ENCODE measurements at places on chromosomes 6 and 20. TPM values are rescaled to one million over a fixed set of nuclear protein-coding genes. Genes with fewer than 3 reads are reported as not detected.

DNA sequence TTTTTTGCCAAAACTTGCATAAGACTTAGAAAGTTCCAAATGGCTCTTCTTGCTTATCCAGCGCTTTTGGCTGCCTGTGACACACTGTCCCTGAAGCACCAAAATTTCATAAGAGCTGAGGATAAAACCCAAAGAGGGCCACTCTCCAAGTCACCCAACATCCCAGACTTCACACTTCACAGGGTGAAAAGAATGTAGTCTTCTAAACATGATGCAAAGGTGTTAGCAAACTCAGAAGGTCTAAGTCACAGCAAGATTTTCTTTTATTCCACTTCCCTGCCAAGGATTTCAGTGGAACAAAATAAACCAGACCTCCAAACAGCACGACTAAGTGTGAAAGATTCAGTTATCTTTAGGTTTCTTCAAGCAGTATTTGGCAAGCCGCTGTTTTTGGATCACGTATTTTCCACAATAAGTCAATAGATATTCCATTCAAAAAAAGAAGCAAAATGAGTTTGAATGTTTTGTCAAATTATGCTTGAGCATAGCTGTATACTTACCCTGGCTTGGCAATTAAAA lies 44.6 kb upstream of the CD93 start:
- H3K27ac ChIP-seq: no peak overlapping the region
- H3K4me1 ChIP-seq: peaks cover 4% of the 10 kb centered on the region
- no peak for DNase-seq
- no peaks in the 10 kb centered on the region for H3K36me3 ChIP-seq
- H3K27me3 ChIP-seq: peaks cover 4% of the 10 kb centered on the region

GRCh38 chr6:160430203-160430602 lies 82.0 kb downstream of the SLC22A3 start:
- no peak overlapping the region for H3K27ac ChIP-seq
- no peaks in the 10 kb centered on the region for H3K36me3 ChIP-seq
- peaks cover 58% of the 10 kb centered on the region for H3K27me3 ChIP-seq
- H3K4me3 ChIP-seq: no peak overlapping the region

The APCDD1L gene
- not detected for total RNA-seq

GRCh38 chr6:53408826-53409225 lies 60.1 kb upstream of the ELOVL5 start:
- no peak overlapping the region for H3K27ac ChIP-seq
- DNase-seq: no peak
- peaks cover 4% of the 10 kb centered on the region for H3K27me3 ChIP-seq
- H3K36me3 ChIP-seq: no peaks in the 10 kb centered on the region
- no peaks in the 10 kb centered on the region for H3K4me1 ChIP-seq

DNA sequence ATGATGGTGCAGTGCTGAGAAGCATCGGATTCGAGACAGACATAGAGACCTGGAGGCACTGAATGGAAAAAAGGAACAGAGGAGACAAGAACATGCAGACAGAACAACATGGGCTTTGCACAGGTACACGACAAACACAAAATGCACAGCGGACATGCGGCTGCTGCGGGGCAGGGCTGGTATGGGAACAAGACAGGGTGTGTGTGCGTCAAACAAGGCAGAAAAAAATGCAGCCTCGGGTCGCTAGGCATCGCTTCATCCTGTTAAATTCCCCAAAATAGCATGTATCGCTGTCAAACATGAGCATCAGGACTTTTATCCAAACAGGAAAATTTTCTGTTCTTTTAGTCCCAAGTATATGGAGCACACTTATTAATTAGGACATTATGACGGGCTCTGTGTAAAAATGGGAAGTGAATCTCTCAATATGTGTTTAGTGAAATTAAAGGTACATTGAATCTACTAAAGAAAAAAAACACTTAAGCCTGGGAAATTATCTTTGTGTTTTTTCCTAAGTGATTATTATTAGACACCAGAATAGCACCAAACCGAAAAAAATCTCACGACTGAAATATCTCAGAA lies 36.1 kb upstream of the TBXT start:
- DNase-seq: no peak
- H3K27ac ChIP-seq: no peak overlapping the region
- peaks cover 10% of the 10 kb centered on the region for H3K27me3 ChIP-seq
- H3K4me3 ChIP-seq: no peak overlapping the region

DNA sequence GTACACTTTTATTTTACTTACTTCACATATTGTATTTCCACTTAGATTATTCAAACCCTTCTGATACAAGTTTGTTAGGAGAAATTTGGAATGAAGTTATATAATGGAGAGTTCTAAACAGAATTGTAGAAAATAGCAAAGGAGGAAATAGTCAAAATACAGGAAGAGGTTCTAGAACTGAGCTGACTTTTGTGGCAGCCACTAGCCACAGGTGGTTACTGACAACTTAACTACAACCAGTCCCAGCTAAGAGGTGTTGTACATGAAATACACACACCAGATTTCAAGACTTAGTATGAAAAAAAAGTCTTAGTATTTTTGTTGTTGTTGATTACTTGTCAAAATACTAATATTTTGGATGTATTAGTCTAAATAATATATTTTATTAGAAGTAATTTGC lies 727.4 kb upstream of the CITED2 start:
- no peak overlapping the region for H3K27ac ChIP-seq
- H3K27me3 ChIP-seq: no peaks in the 10 kb centered on the region
- no peak overlapping the region for H3K4me3 ChIP-seq
- DNase-seq: no peak
- peaks cover 4% of the 10 kb centered on the region for H3K4me1 ChIP-seq

GRCh38 chr6:159097256-159097655 lies 52.5 kb upstream of the TAGAP start:
- H3K36me3 ChIP-seq: no peaks in the 10 kb centered on the region
- peak; percentile 20 for DNase-seq
- peaks cover 72% of the 10 kb centered on the region for H3K4me1 ChIP-seq

DNA sequence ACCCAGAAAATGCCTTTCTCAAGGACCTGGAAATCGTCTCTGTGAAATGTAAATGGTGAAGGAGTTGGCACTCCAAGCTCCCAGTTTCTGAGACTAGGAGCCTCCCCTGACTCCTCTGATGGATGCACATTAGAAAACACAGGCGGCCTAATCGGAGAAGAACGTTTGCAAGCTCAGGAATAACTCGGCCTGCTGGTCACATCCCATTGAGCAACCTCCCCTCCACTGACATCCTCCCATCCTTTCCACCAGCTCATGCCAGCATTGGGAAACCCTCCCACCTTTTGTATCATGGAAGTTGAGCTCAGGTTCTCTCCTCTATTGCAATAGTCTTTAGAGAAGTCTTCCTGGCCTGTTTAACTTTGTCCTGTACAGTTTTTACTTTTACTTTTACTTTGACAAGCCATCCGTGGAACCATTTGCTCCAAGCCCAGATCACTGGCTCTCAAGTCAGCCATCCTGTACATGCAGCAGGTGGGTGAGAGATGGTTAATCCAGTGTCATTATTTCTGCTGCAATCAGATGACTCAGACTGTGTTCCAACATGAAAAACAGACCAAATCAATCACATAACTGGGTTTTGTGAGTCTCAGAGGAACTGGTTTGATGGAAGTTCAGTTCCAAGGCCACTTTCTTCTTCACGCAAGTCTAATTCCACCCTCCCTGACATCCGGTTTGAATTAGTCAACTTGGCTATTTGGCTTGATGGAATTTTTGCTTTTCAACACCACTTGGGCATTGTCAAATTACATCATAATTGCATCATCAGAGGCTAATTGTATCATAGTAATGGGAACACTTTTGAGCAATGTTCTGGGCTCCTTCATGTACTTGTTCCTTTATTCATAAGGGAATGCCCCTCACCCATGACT lies 619.4 kb upstream of the CDH4 start:
- no peaks in the 10 kb centered on the region for H3K36me3 ChIP-seq
- H3K27ac ChIP-seq: no peak overlapping the region
- H3K27me3 ChIP-seq: no peaks in the 10 kb centered on the region
- DNase-seq: no peak

DNA sequence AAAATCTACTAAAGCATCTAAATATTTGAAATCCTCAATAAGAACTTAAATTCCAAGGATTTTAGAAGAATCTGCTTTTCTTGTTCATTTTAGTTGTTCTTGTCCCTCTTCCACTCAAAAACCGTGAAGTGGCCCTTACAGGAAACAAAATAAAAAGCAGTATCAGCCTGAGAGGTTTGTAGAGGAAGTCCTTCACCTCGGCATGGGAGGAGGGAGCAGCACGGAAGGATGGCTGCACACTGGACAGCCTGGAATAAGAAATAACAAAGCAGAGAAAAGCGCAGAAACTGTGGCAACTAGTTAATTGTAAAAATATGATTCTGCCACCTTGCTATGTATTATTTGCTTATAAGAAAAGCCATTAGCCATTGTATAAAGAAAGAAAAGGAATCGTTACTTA lies 46.1 kb downstream of the RALGAPA2 start:
- H3K4me3 ChIP-seq: no peak overlapping the region
- no peak for DNase-seq
- peaks cover 29% of the 10 kb centered on the region for H3K4me1 ChIP-seq

DNA sequence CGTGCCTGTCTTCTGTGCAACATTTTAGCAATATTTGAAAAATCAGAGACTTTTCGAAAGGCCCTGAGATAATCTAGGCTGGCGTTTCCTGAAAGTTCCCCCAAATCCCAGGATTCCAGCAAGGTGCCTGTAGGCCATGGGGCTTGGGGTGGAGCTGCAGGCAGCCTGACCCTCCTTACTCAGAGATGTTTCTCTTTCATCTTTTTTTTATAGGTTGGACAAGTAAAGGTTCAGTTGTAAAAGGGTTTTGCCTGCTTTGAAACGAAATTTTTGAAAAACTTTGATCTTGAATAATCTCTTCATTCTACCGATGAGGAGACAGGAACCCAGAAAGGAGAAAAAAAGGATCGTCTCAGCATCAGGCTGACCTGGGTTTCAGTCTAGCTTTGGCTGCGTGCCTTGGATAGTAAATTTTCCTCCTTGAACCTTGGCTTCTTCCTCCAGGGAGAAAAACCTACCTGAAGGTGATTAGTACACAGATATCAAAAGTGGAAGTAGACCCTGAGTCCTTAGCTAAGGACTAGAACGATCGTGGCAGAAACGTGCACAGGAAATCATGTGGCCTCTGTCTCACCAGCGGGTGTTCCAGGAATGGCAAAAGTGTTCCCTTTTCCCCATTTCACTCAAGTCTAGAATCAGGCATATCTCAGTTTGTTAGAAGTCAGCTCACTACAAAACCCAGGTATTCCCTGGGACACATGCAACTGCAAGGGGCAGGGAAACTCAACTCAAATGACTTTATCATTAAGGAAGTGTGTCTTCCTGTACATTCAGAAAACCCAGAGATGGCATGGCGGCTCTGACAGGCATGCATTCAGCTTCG lies 128.2 kb upstream of the PTPN1 start:
- no peaks in the 10 kb centered on the region for H3K27me3 ChIP-seq
- peak; percentile 57 for DNase-seq
- peak overlapping the region; percentile 79 for H3K27ac ChIP-seq
- no peaks in the 10 kb centered on the region for H3K36me3 ChIP-seq
- H3K4me1 ChIP-seq: peaks cover 72% of the 10 kb centered on the region

The FOXQ1 gene
- not detected for total RNA-seq

The SLC17A3 gene
- 0.55 TPM for total RNA-seq

DNA sequence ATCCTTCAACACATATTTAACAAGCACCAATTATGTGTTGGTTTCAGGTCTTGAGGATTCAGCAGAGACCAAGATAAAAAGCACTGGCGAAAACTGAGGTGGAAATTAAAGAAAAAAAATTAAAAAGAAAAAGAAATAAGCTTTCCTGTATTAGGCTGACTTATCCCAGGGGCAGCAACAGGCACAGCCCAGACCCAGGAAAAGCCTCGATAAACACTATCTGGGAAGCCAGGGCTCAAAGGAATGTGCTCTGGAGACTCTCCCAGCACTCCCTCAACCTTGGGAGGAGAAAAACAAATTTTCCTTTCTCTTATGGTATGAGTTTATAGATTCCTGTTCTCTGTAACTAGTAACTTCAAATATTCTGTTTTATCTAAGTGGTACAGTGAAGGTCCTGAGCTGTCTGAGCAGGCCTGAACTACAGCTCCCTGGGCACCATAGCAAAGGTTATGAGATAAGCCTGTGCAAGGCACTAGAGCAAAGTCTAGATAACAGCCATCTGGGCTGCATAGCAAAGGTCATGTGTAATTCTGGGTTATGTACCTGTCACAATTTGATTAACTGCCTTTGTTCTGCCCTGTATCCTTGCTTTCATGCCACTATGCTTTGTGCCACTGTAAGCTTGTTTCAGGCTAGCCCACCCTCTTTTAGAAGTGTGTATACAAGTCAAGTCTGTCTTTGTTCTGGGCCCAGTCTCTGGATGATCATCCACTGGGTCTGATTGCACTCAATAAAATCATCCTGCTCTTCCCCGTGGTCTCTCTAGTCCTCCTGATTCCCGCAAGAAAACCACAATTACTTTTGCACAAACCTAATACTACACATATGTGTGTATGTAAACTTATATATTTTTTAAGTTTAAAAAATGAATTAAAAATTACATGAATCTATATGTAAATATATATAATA lies 54.0 kb downstream of the IL22RA2 start:
- peaks cover 2% of the 10 kb centered on the region for H3K36me3 ChIP-seq
- H3K27me3 ChIP-seq: no peaks in the 10 kb centered on the region
- peaks cover 11% of the 10 kb centered on the region for H3K4me1 ChIP-seq
- H3K4me3 ChIP-seq: no peak overlapping the region
- DNase-seq: no peak

DNA sequence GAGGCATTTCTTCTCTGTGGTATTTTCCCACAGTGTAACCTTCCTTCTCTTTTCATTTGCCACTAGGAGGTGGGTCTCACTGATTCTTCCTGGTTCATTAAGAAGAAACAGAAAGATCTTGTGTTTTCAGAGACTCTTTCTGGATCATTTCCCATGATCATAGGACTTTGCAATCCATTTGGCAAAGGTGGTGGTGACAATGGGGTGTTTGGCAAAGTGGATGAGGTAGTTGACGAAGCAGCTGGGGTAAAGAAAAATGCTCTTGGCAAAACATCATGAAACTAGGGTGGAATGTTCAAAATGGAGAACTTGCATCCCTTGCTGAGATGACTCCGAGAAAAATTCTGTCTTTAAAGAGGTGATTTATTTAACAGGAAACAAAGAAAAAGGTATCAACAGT lies 50.6 kb downstream of the TRAF3IP2 start:
- H3K36me3 ChIP-seq: peaks cover 22% of the 10 kb centered on the region
- H3K4me3 ChIP-seq: no peak overlapping the region
- DNase-seq: no peak
- no peak overlapping the region for H3K27ac ChIP-seq
- H3K4me1 ChIP-seq: peaks cover 16% of the 10 kb centered on the region
- no peaks in the 10 kb centered on the region for H3K27me3 ChIP-seq

All from activated CD8-positive, alpha-beta T cell treated with anti-CD3 and anti-CD28 coated beads, Interleukin-2, amount 10 ng/mL, durations not matched to agents 7 days and 5 days (primary cell).